ENCODE measurements at places on chromosomes 6 and 20.

DNA sequence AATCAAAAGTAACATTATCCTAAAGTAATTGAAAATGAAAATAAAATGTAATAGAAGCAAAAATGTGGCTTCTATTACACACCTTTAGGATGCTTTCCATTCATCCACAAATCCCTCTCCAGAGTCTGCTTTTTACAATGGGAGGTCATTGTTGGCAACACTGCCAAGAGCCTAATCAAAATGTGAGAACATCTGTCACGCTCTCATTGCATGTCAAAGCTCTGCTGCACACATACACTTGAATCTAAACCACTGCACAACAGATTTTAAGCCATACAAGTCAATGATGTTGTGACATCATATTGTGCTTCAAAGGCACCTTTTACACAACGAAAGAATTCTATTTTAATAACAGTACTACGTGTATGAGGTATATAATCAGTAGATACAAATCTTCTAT, 82.1 kb downstream of the PREP start:
- DNase-seq: no peak

- no peak for DNase-seq
Measured at GRCh38 chr20:17467120-17467655, 64.0 kb downstream of the BFSP1 start.

GRCh38 chr6:163834226-163834970, 419.9 kb downstream of the QKI start:
- DNase-seq: no peak

GRCh38 chr6:38095054-38095453, 275.5 kb downstream of the ZFAND3 start:
- DNase-seq: no peak

GRCh38 chr6:113674075-113674474, 183.1 kb upstream of the MARCKS start:
- DNase-seq: no peak

GRCh38 chr20:50915424-50915823, 15.8 kb downstream of the ADNP start:
- DNase-seq: no peak

DNA sequence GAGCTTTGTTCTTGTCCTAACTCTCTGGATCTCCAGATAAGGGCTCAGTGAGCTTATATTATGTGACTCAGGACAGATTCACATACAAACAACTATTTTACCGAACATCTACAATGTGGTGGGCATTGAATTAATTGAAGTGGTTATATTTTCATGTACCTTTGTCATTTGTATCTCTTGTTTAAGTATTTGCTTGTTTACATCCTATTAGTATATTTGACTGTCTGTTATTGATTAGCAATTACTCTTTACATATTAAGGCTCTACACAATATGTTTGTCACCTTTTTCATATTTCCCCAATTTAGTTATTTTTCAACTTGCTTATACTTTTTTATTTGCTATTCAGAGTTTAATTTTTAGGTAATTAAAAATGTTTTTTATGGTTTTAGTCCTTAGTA, 222.4 kb downstream of the TFAP2C start:
- no peak for DNase-seq

DNA sequence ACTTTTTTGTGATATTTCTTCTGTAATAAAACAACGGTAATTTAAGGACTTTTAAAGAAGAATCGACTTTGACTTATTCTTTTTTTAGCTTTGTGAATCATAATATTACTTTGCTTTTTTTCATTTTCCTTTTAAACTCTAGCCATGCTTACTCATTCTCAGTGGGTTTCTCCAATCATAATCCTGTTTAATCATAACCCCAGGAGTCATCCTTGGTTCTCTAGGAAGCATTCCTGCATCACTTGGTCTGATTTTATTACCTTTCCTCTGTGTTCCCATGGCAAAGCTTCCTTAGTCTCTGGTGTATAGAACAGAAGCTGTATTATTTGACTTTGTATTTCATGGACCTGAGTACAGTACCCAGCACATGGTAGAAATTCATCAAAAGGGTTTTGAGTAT, 223.5 kb downstream of the CDKAL1 start:
- DNase-seq: no peak

DNA sequence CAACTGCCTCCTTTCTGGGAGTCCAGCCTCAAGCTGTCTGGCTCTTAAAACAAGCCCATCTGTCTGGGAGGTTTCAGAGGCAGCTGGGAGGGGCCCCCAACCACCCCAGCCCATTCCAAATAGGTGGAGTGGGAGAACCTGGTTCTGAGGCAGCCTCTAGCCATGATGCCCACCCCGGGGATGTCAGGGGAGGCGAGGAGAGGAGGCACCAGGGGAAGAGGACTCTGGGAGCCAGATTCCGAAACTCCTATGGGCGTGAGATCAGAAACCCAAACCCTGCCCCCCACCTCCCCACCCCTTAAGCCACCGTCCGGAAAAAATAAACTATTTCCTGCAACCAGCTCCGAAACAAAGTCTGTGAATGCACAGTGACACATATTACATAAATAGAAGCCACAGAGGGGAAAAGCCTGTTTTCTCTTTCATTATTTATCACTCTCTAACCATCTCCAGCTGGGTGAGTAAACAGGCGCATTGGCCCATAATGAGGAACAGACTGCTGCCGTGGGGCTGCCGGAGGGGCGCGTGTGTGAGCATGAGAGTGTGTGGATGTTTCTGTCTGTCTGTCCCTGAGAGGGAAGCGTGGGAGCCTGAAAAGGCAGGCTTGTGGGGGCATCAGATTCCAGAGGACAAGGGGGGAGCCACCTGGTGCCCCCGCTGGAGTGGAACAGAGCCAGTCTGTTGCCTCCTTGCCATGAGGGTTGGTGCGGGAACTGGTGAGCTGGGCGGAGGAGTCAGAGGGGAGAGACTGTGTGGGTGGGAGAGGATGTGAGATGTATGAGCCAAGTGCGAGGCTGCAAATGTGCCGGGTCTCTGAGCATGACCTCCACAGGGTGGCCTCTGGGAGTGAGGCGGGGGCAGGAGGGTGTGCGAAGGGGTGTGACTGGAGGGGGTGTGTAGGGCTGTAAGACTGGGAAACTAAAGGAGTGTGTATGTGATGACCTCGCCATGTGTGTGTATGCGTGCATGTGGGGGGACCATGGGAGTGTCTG, 14.3 kb upstream of the FOXP4 start:
- peak; percentile 89 for DNase-seq

DNA sequence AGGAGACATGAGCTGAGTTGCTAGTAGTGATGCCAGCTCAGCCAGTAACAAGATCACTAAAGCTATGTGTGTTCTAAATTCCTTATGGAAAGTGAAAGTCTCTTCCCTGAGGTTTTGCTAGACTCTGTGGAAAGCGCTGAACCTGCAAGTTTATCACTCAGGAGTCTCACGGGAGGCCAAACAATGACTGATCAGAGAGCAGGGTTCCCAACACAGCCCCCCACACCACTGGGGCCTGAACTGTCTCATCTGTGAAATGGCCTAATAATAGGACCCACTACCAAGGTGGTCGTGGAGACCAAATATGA, 19.9 kb downstream of the ACSS1 start:
- no peak for DNase-seq

GRCh38 chr20:48776306-48776705, 51.5 kb downstream of the PREX1 start:
- no peak for DNase-seq

DNA sequence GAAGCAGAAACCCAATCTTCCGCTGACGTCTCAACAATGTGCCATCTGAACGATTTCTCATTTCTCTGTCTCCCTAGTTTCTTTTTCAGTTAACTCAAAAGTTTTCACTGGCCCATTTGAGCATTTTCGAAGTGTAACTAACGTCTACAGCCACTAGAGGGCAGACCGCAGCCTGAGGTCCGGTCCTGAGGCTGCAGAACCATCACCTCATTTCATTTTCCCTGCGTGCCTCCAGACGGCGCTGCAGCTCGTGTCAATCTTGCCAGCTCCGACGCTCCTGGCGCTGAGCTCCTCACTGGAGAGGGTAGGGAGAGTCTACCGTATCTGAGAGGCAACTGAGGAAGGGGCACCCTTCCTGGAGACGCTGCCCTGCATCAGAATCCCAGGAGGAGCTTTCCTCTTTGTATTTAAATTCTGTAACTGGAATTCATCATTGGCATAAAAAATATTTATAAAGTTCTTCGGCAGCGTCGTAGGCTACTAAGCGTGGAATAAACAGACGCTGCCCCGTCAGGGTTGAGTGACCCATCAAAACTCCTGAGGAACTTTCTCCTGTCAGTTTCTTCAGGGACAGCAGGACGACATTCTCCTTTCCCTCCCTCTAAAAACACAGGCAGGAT, 28.5 kb upstream of the DTNBP1 start:
- DNase-seq: peak; percentile 90

- no peak for DNase-seq
Measured at GRCh38 chr20:56518721-56519398, 5.7 kb upstream of the FAM209A start.

- no peak for DNase-seq
Measured at GRCh38 chr20:33664762-33665144, 2.0 kb upstream of the ACTL10 start.

DNA sequence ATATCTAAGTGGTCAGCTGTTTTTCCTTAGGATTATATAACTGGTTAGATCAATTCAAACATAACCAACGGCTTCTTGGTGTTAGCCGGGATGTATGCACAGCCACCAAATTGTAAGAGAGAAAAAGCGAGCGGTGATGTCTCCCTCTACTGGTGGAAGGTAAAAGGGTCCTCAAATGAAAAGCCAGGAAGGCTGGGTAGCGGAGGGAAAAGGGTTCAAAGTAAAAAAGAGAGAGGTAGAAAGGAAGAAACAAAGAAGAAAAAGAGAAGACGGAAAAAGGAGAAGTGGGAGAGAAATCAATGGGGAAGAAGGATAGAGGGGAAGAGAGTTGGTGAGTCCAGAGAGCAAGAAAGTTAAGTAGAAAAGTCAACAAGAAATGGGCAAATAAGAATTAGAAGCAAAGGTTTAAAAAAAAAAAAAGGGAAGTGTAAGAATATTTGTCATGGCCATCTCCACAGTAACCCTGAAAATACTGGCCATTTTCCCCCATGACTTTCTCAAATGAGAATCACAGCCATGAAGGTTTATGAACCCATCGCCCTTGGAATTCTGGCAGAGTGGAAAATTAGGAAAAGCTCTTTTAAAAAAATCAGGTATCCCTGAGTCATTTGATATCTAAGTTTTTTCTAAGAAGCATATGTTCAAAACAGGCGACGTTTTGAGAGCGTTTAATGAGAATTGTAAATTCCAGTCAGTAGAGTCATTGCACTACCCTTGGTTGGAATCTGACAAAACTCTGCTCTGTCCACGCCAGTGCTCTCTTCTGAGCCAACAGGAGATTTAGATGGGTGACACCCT, 155.6 kb upstream of the SNX9 start:
- peak; percentile 77 for DNase-seq

- DNase-seq: no peak
Measured at GRCh38 chr6:16146527-16146955, 17.7 kb downstream of the MYLIP start.

DNA sequence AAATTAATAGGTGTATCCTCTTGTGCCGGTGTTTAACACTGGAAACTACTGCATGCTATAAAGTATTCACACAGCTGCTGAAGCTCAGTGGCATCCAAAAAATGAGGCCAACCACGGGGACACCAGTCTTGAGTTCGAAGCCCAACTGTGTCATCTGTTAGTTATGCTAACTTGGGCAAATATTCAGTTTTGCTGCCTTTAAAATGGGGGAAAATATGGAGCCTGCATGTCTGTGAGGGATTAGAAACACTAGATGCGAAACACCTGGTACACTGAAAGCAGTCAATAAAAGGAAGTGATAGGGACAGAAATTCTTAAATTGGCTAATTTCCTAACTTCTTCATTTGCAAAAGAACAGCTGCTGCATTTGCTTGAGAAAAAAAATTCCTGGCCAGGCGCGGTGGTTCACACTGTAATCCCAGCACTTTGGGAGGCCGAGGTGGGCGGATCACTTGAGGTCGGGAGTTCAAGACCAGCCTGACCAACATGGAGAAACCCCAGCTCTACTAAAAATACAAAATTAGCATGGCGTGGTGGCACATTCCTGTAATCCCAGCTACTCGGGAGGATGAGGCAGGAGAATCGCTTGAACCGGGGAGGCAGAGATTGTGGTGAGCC, 36.6 kb upstream of the MLIP start:
- DNase-seq: no peak

- no peak for DNase-seq
Measured at GRCh38 chr6:30323806-30324205, 2.9 kb upstream of the TRIM39 start.

DNA sequence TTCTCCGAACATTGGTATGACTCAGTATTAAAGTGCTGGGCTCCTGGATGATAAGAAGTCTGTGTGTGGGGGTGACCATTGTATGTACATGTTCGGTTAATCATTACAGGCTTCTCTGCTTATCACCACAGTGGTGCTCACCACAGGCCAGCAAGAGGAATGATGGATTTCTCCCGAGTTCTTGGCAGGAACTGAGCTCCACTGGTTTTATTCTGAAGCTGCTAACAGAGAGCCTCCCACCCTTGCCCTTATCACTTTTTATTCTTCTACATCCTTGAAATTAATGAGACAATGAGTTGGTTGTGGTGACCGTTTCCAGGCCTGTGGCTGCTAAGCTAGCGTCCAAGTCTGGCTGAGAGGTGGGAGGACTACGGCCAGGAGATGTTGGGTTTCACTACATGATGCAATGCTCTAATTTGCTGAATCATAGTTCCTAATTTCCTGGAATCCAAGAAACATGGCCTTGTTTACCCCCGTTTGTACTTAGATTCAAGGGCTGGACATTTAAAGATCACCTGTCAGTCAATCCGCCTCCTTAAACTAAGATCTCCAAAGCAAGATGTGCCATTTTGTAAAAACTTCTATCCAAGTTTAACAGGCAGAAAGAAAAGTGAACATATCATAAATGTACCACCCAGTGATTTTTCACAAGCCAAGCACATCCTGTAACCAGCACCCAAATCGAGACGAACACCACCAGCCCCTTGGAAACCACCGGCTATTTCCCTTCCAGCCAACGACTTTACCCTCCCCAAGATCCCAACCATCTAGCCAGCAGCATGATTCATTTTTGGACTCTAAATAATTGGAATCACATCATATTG, 172.5 kb downstream of the FOXA2 start:
- DNase-seq: no peak

DNA sequence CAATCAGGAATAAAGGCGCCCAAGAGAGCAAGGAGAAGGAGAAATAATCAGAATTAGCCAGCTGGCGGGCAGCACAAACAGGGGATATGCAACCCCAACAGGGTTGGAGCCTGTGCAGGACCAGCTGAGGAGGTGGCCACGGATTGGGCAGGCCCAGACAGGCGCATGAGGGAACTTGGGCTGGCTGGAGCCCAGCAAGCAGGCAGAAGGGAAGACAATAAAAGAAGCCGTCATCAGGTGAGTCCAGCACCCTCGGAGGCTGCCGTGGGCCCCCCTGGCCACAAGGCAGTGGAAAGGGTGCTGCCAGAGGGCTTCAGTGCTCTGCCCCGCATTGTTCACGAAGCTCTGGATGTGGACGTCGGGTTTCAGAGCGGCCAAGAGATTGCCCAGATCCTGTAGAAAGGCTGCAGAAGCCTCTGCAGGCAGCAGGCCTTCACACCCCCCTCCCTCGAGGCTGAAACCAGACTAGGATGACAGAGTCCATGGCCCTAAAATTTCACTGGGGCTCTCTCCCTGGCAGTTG, 28.4 kb upstream of the MAFB start:
- no peak for DNase-seq

DNA sequence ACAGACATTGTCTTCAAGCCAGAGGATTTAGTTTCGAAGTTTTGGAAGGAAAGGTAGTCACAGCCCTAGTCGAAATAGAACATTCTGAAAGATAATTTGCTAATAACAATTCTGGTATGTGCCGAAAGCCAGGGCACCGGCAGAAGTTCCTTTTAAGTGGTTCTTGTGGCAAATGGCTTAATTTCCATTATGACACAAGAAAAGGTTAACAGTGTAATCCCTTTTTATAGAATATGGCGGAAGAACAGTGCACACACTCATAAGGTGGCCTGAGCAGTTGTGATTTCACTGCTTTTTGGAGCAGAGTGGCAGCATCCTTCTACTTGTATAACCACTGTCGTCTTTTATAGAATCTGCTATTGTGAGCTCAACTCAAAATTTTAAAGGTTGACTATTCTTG, 152.4 kb downstream of the SASH1 start:
- no peak for DNase-seq
